ENCODE measurements at places on chromosomes 2 and 18.

GRCh38 chr18:55235094-55235461 lies 275.8 kb upstream of the CCDC68 start:
- no peak for DNase-seq

DNA sequence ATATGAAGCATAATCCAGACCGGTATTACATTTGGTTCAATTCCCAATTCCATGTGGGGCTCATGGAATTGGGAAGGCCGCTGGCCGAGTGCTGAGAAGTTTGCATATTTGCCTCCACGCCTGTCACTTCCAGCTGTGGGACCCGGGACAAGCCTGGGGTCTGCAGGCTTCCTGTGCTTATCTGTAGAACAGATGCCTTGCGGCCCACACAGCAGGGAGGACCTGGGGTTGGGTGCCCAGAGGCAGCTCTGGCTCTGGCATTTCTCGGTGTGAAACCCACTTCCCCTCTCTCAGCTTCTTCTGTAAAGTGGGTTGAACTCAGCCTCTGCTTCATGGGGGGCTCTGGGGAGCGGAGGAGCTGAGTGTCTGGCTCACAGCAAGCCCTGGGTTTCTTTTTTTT lies 97.9 kb downstream of the SH3BP4 start:
- no peak for DNase-seq

- peak; percentile 36 for DNase-seq
Observed at GRCh38 chr2:108271691-108272253, 16.9 kb upstream of the SULT1C2 start.

DNA sequence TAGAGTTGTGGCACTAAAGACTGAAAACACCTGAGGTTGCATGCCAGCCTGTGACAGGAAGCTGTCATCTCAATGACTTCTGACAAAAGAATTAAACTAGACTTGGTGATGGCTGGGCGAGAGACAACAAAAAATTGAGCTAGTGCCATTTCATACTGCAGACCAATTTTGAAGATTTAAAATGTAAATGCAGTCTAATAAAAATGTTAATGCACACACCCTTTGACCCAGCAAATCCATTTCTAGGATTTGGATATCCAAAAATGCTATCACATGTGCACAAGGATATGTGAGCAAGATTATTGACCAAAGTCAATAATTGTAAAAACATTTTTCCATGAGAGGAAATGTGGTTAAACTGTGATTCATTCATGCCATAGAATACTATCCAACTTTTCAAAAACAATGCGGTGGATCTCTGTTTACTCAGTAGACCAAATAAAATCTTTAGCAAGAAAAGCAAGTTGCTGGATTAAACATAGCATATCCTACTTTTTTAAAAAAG lies 5.6 kb downstream of the FBXO36 start:
- DNase-seq: peak; percentile 29

DNA sequence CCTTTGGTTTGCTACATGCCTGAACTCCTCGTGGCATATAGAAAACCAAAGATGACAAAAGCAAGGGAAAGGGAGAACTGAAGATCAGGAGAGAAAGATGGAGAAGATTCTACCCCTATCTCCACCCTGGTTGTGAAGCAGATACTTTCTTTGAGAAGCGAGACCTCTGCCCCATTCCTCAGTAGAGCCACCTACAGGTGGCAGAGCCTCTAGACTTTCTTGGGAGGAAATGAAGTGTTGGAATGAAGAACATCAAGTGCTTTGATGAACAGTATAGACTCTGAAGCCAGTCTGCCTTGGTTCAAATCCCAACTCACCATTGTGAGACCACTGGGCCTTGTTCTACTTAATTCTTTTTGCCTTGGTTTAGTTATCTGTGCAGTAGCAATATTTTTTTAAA lies 348.8 kb upstream of the ETAA1 start:
- no peak for DNase-seq

- DNase-seq: no peak
Observed at GRCh38 chr2:225536036-225536435, 136.5 kb downstream of the NYAP2 start.

GRCh38 chr18:24189664-24190346 lies 50.9 kb downstream of the CABYR start:
- no peak for DNase-seq

DNA sequence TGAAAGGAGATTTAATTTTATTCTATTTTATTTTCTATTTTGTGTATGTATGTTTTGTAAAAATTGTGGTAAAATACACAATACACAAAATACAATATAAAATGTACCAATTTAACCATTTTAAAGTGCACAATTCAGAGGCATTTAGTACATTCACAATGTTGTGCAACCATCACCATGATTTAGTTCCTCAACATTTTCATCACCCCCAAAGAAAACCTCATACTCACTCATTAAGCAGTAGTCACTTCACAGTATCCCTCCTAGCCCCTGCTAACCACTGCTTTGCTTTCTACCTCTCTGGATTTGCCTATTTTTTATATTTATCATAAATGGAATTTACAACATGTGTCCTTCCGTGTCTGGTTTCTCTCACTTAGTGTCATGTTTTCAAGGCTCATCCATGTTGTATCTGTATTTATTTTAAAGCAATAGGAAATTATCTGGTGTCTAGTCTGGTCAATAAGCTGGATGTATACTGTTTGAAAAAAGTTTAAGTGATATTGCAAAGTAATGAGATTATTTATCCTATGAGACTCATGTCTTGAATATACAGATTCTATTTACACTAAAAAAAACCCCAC lies 77.9 kb upstream of the GLS start:
- DNase-seq: no peak

- DNase-seq: no peak
Observed at GRCh38 chr2:20419752-20420151, 27.1 kb upstream of the RHOB start.

- no peak for DNase-seq
Observed at GRCh38 chr2:16064745-16065144, 124.4 kb downstream of the MYCN start.

Measured in foreskin fibroblast (primary cell).